Naive thymus-derived CD8-positive, alpha-beta T cell (primary cell): ENCODE measurements at places on chromosomes 4 and X. TPM values are rescaled to one million over a fixed set of nuclear protein-coding genes. Genes with fewer than 3 reads are reported as not detected.

Gene GUF1
- 26.3 TPM for total RNA-seq

Gene CLDN34
- total RNA-seq: not detected

DNA sequence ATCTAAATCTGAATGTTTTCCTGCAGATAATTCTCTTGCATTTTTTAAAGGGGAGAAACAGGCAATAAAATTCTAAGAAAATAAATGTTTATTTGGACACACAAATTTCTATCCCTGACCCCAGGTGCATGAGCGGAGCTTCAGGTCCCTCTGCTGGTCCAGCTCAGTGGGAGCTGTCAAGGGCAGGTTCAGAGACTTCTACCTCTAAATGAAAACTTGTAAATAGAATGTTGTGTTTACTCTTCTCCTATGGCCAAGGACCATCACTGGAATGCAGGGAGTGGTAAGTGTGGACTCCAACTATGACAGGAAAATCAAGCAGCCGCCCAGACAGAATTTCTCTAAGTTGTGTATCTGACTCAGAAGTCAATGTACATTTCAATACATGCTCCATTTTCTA is 148.6 kb upstream of the TTC29 start:
- H3K27me3 ChIP-seq: peaks cover 14% of the 10 kb centered on the region
- H3K4me3 ChIP-seq: no peak overlapping the region
- no peak overlapping the region for H3K27ac ChIP-seq
- no peaks in the 10 kb centered on the region for H3K36me3 ChIP-seq

- no peaks in the 10 kb centered on the region for H3K36me3 ChIP-seq
- DNase-seq: no peak
- H3K4me1 ChIP-seq: no peaks in the 10 kb centered on the region
- no peak overlapping the region for H3K27ac ChIP-seq
Observed at GRCh38 chr4:83768146-83768545, 232.2 kb downstream of the GPAT3 start.
